ENCODE measurements at places on chromosomes 1 and 21.

- no peak for DNase-seq
- H3K27ac ChIP-seq = no peak overlapping the region
- no peaks in the 10 kb centered on the region for H3K27me3 ChIP-seq
- no peak overlapping the region for H3K4me3 ChIP-seq
Observed at GRCh38 chr1:184417916-184418315, 31.1 kb downstream of the C1orf21 start.

DNA sequence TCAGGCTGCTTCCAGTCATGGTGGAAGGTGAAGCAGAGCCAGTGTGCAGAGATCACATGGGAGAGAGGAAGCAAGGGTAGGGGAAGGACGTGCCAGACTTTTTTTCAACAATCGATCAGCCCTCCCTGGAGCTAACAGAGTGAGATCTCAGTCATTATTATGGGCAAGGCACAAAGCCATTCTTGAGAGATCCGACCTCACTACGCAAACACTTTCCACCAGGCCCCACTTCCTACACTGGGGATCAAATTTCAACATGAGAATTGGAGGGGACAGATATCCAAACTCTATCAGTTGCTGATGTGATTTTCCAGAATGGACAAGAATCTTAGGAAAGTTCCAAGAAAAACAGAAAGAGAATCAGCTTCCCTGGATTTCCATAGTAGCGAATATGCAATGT, 60.5 kb downstream of the BACE2 start:
- no peaks in the 10 kb centered on the region for H3K27me3 ChIP-seq
- no peak overlapping the region for H3K27ac ChIP-seq
- DNase-seq = no peak
- H3K4me1 ChIP-seq = no peaks in the 10 kb centered on the region
- H3K4me3 ChIP-seq = no peak overlapping the region

GRCh38 chr1:40479156-40479555, 2.1 kb downstream of the ZFP69 start:
- peaks cover 5% of the 10 kb centered on the region for H3K4me1 ChIP-seq
- no peak for DNase-seq
- H3K4me3 ChIP-seq = no peak overlapping the region

DNA sequence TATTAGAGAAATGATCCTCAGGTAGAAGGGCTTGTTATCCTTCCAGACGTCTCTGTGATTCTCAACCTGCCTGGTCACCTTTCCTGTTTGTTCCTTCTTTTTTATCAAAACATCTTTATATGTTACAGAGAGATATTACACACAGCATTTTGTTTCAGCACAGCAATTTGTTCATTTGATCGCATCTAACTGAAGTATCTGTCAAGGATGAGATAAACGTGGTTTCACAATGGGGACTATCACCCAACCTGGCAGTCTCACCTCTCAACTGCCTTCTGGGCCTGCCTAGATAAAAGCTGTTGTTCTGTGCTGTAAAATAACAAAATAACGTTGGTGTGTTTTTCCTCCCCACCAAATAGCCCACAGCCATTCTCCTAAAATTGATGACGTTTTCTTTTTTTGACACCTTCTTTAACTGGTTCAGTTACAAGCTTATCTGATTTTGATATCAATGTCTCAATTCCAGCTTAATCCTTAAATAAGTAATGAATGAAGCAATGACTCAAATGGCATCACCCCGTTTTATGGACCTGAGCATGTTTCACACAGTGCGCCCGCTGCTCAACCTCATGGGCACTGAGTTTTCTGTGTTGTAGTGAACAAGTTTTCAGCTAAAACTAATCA, 367.9 kb upstream of the RUNX1 start:
- no peak overlapping the region for H3K27ac ChIP-seq
- H3K36me3 ChIP-seq = no peaks in the 10 kb centered on the region
- H3K27me3 ChIP-seq = peaks cover 5% of the 10 kb centered on the region
- no peak overlapping the region for H3K4me3 ChIP-seq
- no peak for DNase-seq

- H3K4me3 ChIP-seq = no peak overlapping the region
- no peaks in the 10 kb centered on the region for H3K27me3 ChIP-seq
- H3K27ac ChIP-seq = peak overlapping the region; percentile 39
- H3K4me1 ChIP-seq = peaks cover 23% of the 10 kb centered on the region
Observed at GRCh38 chr1:106793651-106794050, 262.8 kb upstream of the PRMT6 start.

DNA sequence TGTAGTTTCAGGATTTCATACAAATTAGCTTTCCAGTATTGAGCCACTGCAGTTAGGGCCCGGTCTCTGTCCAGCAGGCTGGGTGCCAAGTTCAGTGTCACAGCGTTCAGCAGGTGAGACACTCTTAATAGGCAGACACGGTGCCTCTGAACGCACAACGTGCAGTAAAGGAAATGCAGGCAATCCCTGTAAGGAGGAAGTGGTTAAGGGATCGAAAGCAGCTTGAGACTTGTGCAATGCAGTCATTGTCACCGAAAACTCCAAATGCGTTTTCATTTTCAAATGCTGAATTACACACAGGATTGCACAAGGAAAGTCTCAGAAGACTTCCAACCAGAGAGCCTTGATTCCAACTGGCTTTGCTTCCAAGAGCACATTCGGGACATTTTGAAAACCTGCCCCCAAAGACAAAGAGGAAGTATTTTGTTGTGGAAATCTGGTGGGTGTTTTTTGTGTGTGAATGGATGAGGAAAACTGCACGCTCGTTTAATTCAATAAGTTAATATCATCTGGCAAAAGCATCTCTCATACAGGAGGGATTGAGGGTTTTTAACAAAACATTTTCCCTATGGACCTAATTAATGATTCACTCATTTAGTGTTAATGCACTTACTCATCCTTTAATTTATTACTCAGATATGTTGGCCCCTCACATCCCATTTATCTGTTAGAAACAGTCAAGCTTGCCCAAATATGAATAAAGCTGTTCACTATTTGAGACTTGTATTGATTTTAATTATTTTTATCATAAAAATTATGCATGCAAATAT, 61.6 kb downstream of the PTGS2 start:
- H3K4me3 ChIP-seq = peak overlapping the region; percentile 23
- H3K27ac ChIP-seq = no peak overlapping the region
- no peaks in the 10 kb centered on the region for H3K27me3 ChIP-seq
- peaks cover 9% of the 10 kb centered on the region for H3K4me1 ChIP-seq
- DNase-seq = peak; percentile 69

DNA sequence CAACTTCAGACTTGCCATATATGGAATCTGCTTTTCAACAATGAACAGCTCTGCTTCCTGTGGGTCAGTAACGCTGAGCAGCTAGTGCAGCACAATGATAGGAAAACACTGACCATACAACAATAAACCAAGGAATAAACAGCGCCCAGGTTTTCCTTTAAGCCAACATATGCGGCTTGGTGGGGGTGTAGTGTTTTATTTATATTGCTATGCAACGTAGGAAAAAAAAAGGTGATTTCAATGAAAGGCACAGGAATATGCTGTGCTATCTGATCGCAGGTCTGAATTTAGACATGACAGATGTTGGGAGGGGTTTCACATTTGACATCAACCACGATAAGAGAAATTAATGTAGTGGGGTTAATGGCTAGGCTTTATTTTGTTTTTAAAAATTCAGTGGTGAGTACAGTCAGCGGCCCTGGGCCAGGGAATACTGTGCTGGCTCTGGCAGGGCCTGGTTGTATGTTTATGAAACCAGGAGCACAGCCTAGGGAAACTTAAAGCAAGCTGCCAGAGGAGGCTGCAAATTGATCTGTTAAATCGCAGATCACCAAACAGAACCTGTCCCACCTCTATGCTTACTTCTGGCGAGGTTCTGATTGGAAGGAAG, 4.3 kb downstream of the TSPAN2 start:
- H3K4me3 ChIP-seq = no peak overlapping the region
- peaks cover 3% of the 10 kb centered on the region for H3K4me1 ChIP-seq

DNA sequence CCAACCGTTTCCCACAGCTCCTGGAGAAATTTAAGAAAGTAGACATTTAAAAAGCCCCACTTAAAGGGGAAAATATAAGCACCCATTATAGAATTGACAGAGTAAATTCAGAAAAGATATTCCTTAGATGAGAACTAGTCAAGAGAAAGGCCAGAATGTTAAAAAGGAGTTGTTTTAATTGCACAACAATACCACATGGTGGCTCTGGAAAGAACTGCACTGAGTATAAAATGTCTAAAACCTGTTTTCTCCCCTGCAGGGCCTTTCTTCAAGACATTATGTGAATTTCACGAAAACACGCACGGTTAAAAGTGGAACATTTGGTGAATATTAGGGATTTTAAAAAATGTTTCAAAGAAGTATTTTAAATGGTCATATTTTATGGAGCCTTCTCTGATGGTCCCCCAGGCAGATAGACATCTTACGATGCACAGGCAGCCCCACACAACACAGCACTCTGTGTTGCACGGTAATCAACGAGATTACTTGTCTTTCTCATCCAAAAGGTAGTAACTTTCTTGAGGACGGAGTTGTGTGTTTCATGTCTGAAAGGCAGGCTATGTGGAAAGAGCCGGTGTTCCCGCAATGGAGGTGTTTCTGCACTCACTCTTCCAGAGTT, 101.9 kb downstream of the PRRX1 start:
- no peaks in the 10 kb centered on the region for H3K4me1 ChIP-seq
- no peaks in the 10 kb centered on the region for H3K36me3 ChIP-seq
- no peak overlapping the region for H3K4me3 ChIP-seq
- DNase-seq = peak; percentile 48
- H3K27me3 ChIP-seq = no peaks in the 10 kb centered on the region

- no peak overlapping the region for H3K27ac ChIP-seq
- DNase-seq = peak; percentile 34
- no peak overlapping the region for H3K4me3 ChIP-seq
- H3K27me3 ChIP-seq = no peaks in the 10 kb centered on the region
Observed at GRCh38 chr1:203692565-203693470, 66.2 kb downstream of the ATP2B4 start.

DNA sequence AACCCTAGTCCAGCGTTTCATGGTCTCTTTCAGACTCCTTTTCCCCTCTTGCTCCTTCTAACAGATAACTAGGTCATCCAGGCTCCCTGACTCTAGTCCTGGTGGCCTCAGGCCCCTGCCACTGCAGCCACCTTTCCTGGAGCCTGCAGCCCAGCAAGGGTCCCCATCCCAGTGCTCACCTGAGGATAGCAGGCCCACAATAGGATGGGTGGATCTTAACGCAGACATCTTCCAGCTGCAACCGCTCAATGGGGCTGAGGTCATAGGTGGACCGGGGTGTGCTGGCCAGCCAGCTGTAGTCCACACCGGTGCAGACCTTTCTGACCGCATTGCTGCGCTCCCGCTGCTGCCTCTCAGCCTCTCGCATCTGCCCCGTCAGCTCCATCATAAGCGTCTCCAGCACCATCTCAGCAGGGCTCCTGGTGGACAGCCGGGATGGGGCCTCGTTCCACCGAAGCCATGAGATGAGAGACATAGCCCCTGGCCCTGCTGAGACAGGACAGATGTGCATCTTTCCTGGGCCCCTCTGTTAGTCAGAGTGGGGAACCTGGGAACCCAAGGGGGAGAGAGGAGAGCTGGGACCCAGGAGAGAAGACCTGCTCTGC, 10.9 kb downstream of the RD3 start:
- no peaks in the 10 kb centered on the region for H3K4me1 ChIP-seq
- no peaks in the 10 kb centered on the region for H3K27me3 ChIP-seq
- H3K36me3 ChIP-seq = no peaks in the 10 kb centered on the region
- H3K27ac ChIP-seq = no peak overlapping the region

- no peaks in the 10 kb centered on the region for H3K36me3 ChIP-seq
- H3K27me3 ChIP-seq = peaks cover 36% of the 10 kb centered on the region
- no peaks in the 10 kb centered on the region for H3K4me1 ChIP-seq
- H3K4me3 ChIP-seq = no peak overlapping the region
- H3K27ac ChIP-seq = no peak overlapping the region
Observed at GRCh38 chr1:34918977-34919561, 10.4 kb downstream of the DLGAP3 start.

- no peaks in the 10 kb centered on the region for H3K27me3 ChIP-seq
- H3K36me3 ChIP-seq = no peaks in the 10 kb centered on the region
- H3K4me1 ChIP-seq = no peaks in the 10 kb centered on the region
- no peak overlapping the region for H3K27ac ChIP-seq
- no peak for DNase-seq
Observed at GRCh38 chr1:234645474-234645953, 35.5 kb upstream of the IRF2BP2 start.

GRCh38 chr1:173064011-173064410, 13.3 kb upstream of the TNFSF18 start:
- no peak overlapping the region for H3K4me3 ChIP-seq
- H3K27me3 ChIP-seq = no peaks in the 10 kb centered on the region
- H3K4me1 ChIP-seq = no peaks in the 10 kb centered on the region
- no peak for DNase-seq

- DNase-seq = no peak
- H3K27ac ChIP-seq = no peak overlapping the region
- no peak overlapping the region for H3K4me3 ChIP-seq
- peaks cover 22% of the 10 kb centered on the region for H3K27me3 ChIP-seq
- H3K4me1 ChIP-seq = no peaks in the 10 kb centered on the region
- H3K36me3 ChIP-seq = no peaks in the 10 kb centered on the region
Observed at GRCh38 chr1:219039682-219040154, 134.0 kb upstream of the LYPLAL1 start.

GRCh38 chr1:85314726-85315125, 38.3 kb upstream of the BCL10 start:
- H3K27me3 ChIP-seq = no peaks in the 10 kb centered on the region
- DNase-seq = no peak
- H3K4me1 ChIP-seq = peaks cover 49% of the 10 kb centered on the region
- no peak overlapping the region for H3K27ac ChIP-seq

DNA sequence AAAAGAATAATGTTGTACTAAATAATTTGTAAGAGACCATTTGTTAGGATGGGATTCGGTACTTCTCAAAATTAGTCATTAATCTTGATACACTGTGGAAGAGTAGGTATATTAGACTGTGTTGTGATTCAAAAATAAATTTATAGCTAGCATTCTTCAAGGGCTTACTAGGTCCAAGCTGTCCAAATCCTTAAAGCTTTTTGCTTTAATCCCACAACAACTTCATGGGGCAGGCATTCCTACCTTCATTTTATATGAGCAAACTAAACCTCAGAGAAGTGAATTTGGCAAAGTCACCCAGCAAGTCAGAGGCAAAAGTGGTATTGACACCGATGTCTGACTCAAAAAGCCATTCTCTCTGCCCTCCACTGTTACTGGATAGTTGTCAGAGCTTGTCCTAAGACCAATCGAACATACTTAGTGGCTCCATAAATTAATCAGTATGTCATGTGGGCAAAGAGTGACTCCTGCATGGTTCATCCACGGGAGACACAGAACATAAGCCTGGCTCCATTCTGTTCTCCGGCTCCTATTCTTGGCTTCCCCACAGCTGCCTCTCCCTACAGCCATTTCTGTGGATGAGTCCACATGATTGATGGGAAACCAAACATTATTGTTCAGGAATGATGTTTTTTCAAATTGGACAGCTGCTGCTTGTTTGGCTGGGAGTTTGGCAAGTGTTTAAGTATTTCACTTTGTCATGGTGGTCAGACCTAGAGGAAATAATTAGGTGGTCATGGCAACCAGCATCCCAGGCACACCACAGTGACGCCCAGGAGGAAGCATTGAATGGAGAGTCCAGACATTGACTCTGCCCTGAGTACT, 133.4 kb upstream of the FGGY start:
- no peak overlapping the region for H3K27ac ChIP-seq
- no peaks in the 10 kb centered on the region for H3K4me1 ChIP-seq
- no peak for DNase-seq

GRCh38 chr1:186875896-186876835, 47.4 kb downstream of the PLA2G4A start:
- no peaks in the 10 kb centered on the region for H3K27me3 ChIP-seq
- no peak overlapping the region for H3K4me3 ChIP-seq
- peak; percentile 28 for DNase-seq

- peaks cover 6% of the 10 kb centered on the region for H3K4me1 ChIP-seq
- H3K4me3 ChIP-seq = no peak overlapping the region
- H3K36me3 ChIP-seq = no peaks in the 10 kb centered on the region
- H3K27ac ChIP-seq = no peak overlapping the region
Observed at GRCh38 chr1:119631433-119632102, 16.5 kb downstream of the ZNF697 start.

GRCh38 chr1:3987669-3988235, 87.7 kb upstream of the C1orf174 start:
- H3K27ac ChIP-seq = no peak overlapping the region
- no peaks in the 10 kb centered on the region for H3K36me3 ChIP-seq
- H3K4me1 ChIP-seq = no peaks in the 10 kb centered on the region
- peaks cover 20% of the 10 kb centered on the region for H3K27me3 ChIP-seq
- no peak for DNase-seq
